ENCODE measurements at places on chromosomes 1 and 21. TPM values are rescaled to one million over a fixed set of nuclear protein-coding genes. Genes with fewer than 3 reads are reported as not detected.

AADACL4 gene
- not detected for total RNA-seq

DNA sequence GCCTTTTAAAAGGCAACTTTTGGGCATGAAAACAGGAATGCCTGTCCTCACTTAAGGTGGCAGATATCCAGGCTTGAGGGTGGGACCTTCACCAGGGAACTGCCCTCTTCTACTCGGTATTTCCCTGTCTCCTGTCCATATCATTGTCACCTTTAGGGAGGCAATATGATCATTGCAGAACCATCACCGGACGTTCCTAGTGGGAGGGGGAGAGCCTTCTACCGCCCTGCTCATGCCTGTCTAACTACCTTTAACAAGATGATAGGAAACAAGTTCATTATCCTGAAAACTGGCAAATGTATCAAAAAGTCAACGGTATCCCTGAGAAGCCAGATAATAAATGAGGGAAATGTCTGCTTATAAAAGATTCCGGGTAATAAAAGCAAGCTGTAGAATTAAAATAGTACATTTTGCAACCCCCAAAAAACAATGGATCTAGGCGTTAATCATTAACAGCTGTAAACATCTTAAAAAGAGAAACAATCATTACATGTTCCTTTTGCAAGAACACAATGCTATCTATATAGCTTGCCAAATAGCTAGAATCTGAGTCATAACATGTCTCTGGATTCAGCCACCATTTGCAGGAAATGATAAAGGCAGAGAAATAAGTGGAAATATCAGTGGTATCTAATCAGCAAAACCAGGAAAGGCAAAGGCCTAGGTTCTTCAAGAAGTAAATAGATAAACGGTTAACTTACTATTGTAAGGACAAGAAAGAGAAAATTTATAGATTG, 852.9 kb upstream of the ADGRL4 start:
- no peak for DNase-seq

FAM3B gene
- total RNA-seq, result not detected

- no peak for DNase-seq
Observed at GRCh38 chr1:181148636-181149035, 60.1 kb downstream of the IER5 start.

GRCh38 chr1:231460614-231461013, 38.5 kb upstream of the EGLN1 start:
- DNase-seq, result peak; percentile 77

DNA sequence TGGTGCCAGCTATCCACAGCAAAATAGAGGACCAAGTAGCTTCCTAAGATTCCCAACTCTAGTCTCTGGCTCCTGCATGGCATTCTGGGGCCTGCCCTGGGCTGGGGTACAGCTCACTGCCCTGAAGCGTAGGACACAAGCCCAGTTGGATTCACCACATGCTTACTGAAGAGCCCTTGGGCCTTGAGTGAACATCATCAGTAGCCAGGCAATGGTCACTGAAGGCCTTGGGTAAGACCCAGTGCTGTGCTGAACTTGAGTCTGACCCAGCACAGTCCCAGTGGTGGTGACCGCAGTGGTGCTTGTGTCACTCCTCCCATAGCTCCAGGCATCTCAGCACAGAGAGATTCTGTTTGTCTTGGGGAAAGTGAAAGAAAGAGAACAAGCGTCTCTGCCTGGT, 7.7 kb upstream of the LCE3A start:
- no peak for DNase-seq

- DNase-seq, result peak; percentile 98
Observed at GRCh38 chr1:2205191-2205952, 10.8 kb upstream of the FAAP20 start.

- no peak for DNase-seq
Observed at GRCh38 chr1:111369177-111369576, 58.4 kb downstream of the OVGP1 start.

TXNIP gene
- 112 TPM for total RNA-seq

MANEAL gene
- total RNA-seq, result 1.0 TPM

ARHGEF16 gene
- total RNA-seq, result not detected

IRF6 gene
- 0.11 TPM for total RNA-seq

- DNase-seq, result no peak
Observed at GRCh38 chr1:48248356-48248755, 25.8 kb downstream of the SLC5A9 start.

- DNase-seq, result no peak
Observed at GRCh38 chr1:199157494-199157893, 518.7 kb downstream of the PTPRC start.

GRCh38 chr1:12052008-12052573, 11.0 kb upstream of the TNFRSF8 start:
- DNase-seq, result peak; percentile 71

DNA sequence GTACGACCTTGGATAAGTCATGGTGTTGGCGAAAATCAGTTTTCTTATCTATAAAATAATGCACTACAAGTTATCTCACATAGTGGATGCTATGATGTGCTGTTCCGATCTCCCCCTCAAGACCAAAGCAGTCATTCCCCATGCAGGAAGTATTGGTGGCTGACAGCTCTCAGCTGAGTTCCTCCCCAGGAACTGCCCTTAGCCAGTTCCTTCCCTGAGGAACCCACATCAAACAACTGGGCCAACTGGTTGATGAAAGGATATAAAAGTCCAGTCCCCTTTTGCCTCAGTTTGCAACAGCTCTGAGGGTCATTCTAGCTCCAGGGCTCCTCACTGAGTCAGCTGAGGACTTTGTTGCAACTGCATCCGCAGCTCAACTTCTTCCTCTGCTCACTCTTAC, 16.1 kb upstream of the SLAMF1 start:
- DNase-seq, result no peak

TRNP1 gene
- total RNA-seq, result 0.62 TPM
